HFFc6 (cell line): ENCODE measurements at places on chromosomes 3 and 15. TPM values are rescaled to one million over a fixed set of nuclear protein-coding genes. Genes with fewer than 3 reads are reported as not detected.

DNA sequence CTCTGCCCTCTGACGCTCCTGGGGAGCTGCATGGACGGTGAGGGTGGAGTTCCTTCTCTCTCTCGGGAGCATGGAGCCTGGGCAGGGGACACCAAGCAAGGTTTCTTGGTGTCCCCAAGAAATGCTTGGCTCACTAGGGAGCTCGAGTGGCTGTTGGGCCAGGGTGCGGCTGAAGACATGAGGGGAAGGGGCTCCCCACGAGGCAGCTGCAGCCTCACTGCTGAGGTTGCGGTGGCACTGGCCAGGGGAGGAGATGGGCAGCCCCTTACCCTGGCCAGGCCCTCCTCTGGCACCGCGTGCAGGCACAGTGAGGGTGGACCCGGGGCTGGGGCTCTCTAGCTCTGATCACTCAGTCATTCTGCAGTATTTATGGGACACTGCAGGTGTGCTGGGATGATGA, 43.5 kb upstream of the SLC41A3 start:
- no peak for DNase-seq

- DNase-seq, result no peak
Observed at GRCh38 chr3:158773845-158774830, 27.7 kb upstream of the MFSD1 start.

- DNase-seq, result no peak
Observed at GRCh38 chr15:59205839-59206622, 612 bp upstream of the LDHAL6B start.

DNA sequence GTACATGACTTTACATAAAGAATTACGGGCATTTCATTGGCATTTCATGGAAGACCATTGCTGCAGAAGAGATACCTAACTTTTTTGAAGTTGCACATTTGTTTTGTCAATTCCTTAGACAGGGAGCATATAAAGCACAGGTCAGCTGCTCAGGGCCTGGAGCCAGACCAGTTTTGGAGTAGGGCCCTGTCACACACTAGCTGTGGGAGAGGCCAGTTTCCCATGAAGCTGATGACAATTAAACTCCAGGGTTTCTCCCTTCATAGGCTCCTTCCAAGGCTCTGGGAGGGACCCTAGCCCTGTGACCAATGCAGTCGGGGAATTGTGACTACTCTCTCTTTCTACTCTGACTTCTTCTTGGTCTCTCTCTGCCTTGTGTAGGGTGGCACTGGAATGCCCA, 107.3 kb upstream of the SELENOK start:
- DNase-seq, result no peak

DNA sequence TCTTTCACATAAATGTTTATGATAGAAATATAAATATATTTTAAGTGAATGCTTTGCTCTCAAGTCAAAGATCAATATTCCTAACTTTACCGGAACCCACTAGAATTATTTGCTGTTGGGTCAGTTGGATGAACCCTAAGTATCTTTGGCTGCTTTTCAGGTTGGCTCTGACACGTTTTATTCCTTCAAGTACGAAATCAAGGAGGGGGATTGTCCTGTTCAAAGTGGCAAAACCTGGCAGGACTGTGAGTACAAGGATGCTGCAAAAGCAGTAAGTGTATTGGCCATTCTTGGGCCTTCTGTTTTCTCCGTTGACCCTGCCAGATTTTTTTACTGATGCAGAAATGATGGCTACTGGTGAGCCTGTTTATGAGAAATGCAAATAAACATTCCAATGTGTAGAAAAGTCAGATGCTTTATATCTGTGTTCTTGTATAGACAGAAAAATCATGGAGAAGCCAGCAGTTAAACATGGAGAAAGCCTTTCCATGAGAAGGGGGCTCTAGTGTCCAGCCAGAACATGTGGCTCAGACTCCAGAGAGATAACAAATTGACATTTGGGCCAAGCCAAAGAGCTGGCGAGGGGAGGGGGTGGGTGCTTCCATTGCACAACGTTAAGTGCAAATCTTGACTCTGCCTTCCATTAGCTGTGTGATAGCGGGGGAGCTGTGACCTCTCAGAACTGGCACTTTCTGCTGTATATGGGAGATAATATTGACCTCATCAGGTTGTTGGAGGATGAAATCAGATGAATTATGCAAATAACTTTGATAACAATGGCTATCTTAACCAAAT, 3.0 kb downstream of the KNG1 start:
- DNase-seq, result no peak

DNA sequence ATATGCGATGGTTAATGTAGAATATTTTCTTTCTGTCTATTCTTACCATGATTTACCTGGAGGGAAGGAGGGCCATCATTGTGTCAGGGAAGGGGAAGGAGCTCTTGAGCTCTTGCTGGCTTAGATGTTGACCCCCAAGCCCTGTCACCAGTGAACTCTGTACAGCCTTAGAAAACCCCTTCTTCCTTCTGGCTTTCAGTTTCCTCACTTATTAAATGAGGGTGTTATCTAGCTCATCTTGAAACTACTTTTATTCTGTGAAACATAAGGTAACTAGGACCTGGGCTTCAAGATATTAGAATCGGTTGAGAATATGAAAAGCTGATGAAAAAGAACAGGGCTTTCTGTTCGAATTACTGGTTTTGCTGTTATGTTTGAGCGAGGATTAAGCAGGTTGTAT, 25.1 kb upstream of the UTS2B start:
- DNase-seq, result no peak

DNA sequence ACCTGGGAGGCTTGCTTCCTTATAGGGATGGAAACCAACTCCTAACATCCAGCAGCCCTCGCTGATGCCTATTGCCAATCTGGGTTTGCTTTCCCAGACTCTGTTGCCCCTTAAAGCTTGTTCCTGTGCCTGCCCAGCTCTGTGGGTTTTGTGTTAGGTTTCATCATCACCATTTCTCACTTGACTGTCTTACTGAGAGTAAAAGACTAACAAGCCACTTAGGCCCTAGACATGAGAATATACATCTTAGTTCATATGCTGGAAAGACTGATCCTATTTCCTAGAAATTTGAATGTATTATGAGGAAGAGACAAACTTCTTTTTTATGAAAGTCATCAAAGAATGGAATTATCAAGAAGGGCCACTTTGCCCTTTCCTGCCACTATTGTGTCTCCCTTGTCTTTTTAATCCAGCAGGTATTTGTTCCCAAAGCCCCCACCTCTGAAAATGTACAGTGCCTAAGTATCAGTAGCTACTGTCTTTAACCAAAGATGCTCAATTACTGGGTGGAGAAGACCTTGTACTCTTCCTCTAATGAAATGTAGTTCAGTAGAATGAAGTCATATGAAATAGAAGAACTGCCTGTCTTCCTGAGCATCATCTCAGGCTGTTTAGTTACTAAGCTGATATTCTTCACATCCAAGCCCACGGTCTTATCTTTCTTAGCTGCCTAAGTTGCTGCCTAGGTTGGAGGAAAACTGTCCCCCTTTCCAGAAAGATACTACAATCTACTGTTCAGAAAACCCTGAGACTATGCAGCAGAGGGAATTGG, 59.8 kb upstream of the ZPLD1 start:
- DNase-seq, result no peak

DNA sequence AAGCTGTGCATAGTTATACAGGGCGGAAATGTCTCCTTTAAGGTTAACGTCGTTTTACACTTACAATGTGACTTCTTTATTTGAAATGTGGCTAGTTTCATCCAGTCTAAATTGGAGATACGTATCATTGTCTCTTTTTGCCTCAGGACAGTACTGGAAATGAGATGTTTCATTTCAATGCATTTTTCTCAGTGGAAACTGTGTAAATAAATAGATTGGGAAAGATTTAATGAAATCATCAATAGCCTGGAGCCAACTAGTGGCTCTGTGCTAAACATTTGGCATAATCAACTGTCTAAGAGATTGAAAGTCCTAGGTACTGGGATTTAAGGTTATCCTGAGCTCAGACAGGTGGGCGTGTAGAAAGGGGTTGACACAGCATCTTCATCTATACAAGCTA, 691.5 kb upstream of the CCDC54 start:
- no peak for DNase-seq

DNA sequence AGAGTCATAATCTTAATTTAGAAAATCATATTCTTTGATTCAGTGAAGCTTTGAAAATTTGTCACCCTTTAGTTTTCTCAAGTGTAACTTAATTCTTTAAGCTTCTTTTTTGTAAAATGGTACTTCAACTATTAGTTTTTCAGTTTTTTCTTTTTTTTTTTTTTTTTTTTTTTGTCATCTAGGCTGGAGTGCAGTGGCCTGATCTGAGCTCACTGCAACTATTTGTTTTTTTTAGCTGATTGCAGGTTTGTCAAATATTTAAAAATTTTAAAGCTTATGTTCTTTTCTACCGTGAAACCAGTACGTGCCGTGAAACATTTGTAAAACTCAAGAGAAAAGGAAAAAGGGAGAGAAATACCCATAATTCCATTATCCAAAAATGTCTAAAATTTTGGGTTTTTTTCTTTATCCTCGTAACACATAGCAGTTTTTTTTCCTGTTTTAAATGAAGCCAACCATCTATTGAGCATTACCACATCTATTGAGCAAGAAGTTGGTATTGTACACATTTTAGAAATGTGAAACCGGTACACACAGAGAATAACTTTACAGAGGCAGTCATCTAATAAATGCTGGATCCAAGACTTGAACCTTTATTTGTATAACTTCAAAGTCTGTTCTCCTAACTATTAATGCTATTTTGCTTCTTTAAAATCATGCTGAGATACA, 25.7 kb downstream of the ECT2 start:
- DNase-seq, result no peak

GRCh38 chr3:40978442-40978841, 220.9 kb upstream of the CTNNB1 start:
- DNase-seq, result no peak

DNA sequence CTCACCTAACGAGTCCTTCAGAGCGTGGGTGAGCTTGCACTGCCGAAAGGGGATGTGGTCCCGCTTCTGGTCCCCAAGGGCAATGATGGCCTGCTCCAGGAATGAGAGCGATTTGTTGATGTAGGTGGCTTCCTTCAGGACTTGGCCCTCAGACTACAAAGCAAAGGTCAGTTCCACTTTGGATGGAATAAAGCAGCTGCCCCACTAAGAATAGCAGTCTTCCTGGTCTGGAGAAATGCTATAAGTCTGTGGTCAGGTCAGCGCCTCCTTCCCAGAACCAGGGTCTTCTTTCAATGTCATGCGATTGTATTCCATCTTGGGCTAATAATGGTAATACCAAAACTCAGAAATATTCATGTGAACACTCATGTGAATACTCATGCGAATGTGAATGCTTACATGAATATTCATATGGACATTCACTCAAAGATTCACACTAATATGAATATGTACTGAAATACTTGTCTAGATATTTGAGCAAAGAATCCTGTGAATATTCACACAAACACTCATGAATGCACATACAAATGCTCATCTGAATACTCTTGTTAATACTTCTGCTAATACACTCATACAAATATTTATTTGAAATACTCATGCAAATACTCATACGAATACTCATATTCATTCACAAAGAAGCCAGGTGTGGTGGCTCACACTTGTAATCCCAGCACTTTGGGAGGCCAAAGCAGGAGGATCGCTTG, 16.7 kb downstream of the KIF9 start:
- no peak for DNase-seq

DNA sequence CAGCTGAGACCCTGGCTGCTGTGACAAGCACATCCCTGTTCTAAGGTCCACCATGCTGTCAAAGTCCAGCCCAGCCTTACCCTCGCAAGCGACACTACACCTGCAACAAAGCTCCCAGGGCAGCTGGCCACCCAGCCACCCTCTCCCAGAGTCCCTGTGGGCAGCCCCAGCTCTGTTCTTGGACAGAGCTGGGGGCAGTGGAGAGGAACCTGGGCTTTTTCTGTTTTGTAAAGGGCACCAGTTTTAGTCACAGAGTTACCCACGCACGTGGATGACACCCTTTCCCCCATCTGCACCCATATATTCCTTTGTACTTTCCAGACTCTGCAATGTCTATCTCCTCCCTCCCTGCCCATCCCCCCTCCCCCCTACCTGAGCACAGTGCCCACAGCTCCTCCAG, 38.9 kb downstream of the ACAN start:
- no peak for DNase-seq

- no peak for DNase-seq
Observed at GRCh38 chr3:18477620-18478019, 52.5 kb upstream of the SATB1 start.

- peak; percentile 24 for DNase-seq
Observed at GRCh38 chr3:38354588-38355330, 8.2 kb downstream of the XYLB start.

DNA sequence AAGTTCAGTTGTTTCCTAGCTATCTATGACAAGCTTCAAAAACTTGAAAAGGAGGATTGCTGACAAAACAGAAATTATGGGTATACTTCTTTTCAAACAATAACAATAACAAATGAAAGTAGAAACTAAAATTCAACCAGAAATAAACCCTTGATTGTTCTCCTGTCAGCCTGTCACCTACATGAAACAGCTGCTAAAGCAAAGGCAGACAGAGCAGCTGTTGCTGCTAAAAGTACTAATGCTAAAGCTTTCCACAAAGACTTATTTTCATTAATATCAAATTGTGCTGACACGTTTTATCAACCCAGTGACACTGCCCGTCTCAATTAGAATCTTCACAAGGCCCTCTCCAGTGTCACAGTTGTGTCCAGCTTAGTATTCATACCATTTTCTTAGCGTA, 533.2 kb upstream of the GBE1 start:
- DNase-seq, result no peak

SH3GL3 gene
- total RNA-seq, result not detected in 3 replicates

ATP13A5 gene
- total RNA-seq, result not detected in 3 replicates

SENP7 gene
- total RNA-seq, result 4.0 to 6.6 TPM (median 4.1 TPM) in 3 replicates

ABHD10 gene
- 39.2 to 44.5 TPM (median 39.6 TPM) in 3 replicates for total RNA-seq
